ENCODE measurements at places on chromosomes 1 and 21. TPM values are rescaled to one million over a fixed set of nuclear protein-coding genes. Genes with fewer than 3 reads are reported as not detected.

Gene PEAR1
- 3.3 TPM for total RNA-seq

Gene SMG7
- 26.5 TPM for total RNA-seq

Gene CAPN8
- under 0.01 TPM for total RNA-seq

Gene CD53
- not detected for total RNA-seq

Gene SLC41A1
- 9.4 TPM for total RNA-seq

Gene LAMB3
- 218 TPM for total RNA-seq

Data from placental epithelial cell (primary cell).